AG09309 (cell line): ENCODE measurements at places on chromosomes 5 and 9.

DNA sequence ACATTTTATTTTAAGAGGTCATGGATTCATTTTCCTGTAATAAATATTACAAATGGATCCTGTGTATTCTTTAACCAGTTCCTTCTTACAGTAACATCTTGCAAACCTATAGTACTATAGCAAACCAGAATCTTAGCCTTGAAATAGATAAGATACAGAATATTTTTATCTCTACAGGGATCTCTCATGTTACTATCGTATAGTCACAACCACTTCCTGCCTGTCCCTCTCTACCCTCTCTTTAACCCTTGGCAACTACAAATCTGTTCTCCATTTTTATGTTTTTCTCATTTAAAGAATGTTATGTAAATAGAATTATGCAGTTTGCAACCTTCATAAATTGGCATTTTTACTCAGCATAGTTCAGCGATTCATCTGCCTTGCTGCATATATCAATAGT is 454.0 kb downstream of the DIRAS2 start:
- no peak for DNase-seq

DNA sequence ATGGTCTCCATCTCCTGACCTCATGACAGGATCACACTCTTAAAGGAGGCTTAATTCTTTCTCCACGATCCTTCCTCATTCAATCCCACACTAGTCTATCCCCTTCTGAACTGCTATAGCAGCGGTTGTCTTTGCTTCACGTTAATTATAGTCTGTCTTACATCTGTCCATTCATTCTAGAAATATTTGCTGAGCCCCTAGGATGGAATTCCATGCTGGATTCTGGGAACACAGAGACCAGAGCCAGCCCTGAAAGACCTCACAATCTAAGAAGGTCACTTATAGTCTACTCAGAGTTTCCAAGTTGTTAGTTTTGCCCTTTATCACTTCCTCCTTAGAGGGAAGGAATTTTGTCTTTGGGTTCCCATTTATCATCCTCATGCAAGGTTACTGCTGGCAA is 193.5 kb downstream of the GAS1 start:
- no peak for DNase-seq

DNA sequence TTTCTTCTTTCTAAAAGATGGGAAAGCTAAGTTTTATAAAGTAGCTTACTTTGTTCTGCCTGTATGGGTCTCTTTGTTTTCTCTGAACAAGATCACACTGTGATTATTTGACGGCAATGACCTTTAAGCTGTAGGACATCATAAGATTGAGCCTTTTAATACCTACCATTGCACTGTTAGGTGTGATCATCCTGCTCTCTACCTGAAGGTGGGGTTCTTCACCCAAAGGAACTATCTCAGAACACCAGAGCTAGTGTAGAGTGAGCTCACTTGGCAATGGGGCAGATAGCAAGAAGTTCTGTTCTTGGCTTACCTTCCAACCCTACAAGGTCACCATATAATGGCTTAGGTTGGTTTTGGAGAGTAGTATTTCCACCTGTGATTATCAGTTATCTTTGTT is 200.2 kb downstream of the SPATA31D1 start:
- DNase-seq = no peak

- no peak for DNase-seq
Observed at GRCh38 chr9:97840521-97840920, 12.5 kb upstream of the FOXE1 start.

GRCh38 chr5:35908814-35909213 is 29.6 kb downstream of the CAPSL start:
- DNase-seq = no peak

DNA sequence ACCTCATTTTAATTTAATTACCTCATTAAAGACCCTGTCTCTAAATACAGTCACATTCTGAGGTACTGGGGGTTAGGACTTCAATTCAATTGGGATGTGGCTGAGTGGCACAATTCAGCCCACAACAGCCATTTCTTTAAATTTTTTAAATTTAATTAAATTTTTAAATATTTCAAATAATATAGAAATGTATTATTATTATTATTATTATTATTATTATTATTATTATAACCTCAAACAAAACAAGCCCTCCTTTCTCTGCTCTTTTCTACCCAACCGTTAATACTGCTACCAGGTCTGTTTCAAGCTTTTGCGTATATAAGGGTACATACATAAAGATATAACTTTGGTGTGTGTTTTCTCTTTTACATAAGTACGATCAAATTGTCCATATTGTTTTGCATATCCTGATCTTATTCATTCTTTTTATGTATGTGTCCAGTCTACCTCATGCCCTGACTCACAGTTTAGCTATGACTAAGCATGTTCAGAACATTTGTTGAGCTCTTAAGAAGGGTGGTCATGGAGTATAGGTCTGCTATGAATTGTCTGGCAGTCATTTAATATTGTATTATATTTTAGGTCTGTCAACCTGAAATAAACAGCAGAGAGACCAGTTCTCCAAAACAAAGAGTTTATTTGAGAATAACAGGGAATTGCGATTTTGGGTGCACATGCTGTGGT is 16.1 kb upstream of the RAB14 start:
- DNase-seq = no peak

GRCh38 chr9:134707031-134707680 is 65.6 kb downstream of the COL5A1 start:
- peak; percentile 21 for DNase-seq

- no peak for DNase-seq
Observed at GRCh38 chr5:32163785-32164184, 10.3 kb downstream of the GOLPH3 start.

DNA sequence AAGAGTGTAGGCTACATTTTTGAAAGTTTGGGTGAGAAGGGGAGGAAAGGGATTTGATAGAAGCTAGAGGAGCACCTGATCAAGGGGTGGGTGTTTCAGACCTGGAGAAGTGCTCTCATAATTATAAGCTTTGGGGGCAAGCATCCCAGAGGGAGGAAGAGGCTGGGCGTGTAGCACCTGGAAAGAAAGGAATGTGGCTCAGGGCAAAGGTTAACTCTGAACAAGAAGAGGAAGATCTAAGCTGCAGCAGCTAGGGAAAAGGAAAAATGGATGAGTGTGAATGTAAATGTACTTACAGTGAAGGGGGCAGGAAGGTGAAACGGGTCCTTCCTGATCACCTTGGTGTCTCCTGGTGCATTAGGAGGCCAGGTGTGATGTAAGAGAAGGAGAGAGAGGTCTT is 49.8 kb upstream of the ANKRD55 start:
- no peak for DNase-seq

DNA sequence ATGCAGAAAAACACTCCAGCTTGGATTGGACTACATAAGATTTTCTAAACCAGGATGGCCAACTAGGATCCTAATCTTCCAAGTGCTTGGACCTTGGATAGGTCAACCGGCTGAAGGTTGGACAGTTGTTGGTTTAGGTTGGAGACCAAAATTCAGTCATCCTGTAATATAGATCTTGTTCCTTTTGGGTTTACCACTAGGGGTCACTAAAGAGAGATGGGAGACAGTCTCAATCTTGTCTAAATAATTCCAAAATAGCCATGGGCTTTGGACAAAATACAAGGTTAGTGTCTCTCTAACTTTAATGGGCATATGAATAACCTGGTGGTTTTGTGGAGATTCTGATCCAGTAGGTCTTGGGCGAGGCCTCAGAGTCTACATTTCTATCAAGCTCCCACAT is 148.7 kb upstream of the ERCC6L2 start:
- peak; percentile 21 for DNase-seq

- no peak for DNase-seq
Observed at GRCh38 chr9:12566404-12567090, 126.6 kb upstream of the TYRP1 start.

- no peak for DNase-seq
Observed at GRCh38 chr5:52043543-52043942, 660.3 kb downstream of the ISL1 start.
